ENCODE measurements at places on chromosomes 12 and 14.

DNA sequence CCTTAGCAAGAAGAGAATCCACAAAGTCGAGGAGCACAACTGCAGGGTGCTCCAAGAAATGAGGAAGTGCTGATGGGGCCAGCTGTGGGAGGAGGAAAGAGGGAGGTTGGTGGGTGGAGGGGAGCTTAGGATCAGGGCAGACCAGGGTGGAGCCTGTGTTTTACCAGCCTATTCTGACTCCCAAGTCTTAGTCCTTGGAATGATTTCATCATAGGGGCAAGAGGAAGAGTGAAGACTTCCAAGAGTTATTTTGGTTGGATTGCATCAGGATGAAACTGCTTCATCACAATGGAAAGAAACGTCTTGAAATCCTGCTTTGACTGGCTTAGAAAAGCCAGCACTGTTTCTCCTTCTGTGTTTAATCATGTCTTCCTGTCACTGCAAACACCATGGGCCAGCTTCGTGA lies 194.0 kb downstream of the DPF3 start:
- DNase-seq, result no peak

DNA sequence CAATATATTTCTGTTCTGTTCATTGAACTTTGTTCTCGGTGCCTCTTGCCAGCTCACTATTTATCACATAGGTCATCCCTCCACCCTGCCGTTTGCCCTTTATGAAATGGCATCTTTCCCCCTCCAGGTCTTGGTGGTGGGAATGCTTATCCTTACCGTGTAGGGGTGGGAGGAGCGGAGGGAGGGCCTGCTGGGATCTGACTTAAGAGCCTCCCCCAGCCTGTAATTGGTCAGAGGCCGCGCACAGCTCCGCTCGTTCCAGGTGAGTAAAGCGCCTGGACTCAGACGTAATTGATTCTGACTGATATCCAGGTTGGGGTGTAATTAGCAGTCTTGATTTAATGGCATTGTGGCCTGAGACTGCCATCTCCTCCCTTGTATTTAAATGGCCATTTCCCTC lies 185.3 kb downstream of the TSPAN9 start:
- DNase-seq, result no peak

- DNase-seq, result no peak
Measured at GRCh38 chr12:108802101-108802961, 55.1 kb downstream of the SSH1 start.

DNA sequence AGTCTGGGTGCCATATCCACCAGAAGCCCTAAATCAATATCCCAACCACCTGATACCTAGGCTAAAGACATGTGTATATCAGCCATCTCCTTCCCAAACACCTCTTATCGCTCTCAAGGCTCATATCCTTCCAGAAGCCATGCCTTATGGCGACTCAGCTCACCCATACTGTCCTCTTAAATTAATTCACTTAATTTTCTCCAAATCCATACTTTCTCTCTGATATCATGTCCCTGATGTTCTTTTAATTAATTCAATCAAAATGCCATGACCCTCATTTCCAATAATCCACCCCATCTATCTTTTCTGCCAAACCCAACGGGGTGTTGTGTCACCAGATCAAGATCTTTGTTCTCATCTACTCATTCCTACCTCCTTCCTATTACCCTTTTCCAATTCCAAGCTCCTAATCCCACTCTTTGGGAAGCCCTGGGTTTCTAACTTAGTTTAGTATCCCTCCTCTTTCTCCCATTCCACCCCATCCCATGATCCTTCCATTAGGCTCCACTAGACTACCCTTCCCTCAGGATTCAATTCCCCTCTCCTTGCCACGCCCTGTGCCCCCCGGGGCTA lies 723 bp downstream of the ATF7 start:
- no peak for DNase-seq

- no peak for DNase-seq
Measured at GRCh38 chr14:77102154-77102553, 4.1 kb downstream of the CIPC start.

GRCh38 chr12:105961821-105962671 lies 176.7 kb downstream of the NUAK1 start:
- DNase-seq, result no peak

GRCh38 chr12:78088391-78088832 lies 257.7 kb downstream of the NAV3 start:
- no peak for DNase-seq

Data from stimulated activated CD8-positive, alpha-beta memory T cell treated with anti-CD3 and anti-CD28 coated beads, Interleukin-15, amount 100 ng/mL, for 24 hours (primary cell).